ENCODE measurements at places on chromosomes 6 and 20.

GRCh38 chr6:86459978-86460377, 477.4 kb upstream of the HTR1E start:
- no peak for DNase-seq

DNA sequence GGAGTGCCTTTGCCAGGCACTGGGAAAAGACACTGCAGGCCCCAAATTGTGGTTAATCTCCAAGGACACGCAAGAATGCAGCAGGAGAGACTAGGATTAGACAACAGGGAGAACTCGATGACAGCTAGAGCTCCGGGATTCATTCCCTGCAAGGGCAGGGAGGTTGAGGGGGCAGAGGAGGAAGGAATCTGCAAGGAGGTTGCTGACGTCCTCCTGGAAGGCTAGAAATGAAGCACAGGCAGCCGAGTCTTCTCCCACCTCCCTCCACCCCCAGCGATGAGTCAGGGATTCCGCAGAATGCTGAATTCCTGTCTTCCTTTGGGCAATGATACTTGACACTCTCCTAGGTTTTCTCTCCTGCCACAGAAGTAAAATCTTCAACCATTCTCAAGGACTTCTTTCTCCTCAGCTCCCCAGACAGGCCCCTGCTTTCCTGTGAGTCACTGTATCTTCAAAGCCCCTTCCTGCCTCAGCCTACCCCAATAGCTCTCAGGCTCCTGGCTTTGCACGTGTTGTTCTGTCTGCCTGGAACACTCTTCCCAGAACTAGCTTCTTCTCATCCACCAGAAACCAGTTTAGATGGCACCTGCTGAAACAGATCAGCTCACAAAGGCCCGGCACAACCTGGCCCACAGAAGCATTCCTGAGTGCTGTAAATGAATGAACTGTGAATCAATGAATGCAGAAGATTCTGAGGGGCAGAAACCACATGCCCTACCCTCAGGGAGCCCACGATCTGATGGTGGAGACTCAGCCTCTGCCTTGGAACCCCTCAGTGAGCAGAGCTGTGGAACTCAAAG, 85.6 kb downstream of the MRPL14 start:
- no peak for DNase-seq

GRCh38 chr6:150301846-150302519, 66.8 kb upstream of the IYD start:
- DNase-seq = no peak

- no peak for DNase-seq
These were observed 1937.7 kb upstream of the DEFB115 start for GRCh38 chr20:29319725-29320124.

- DNase-seq = no peak
These were observed 416.5 kb downstream of the BCKDHB start for GRCh38 chr6:80523010-80523409.

GRCh38 chr20:10954908-10955580, 281.2 kb upstream of the JAG1 start:
- DNase-seq = no peak

GRCh38 chr20:46960536-46960935, 65.9 kb downstream of the EYA2 start:
- no peak for DNase-seq

- no peak for DNase-seq
These were observed 111.6 kb downstream of the SYCP2 start for GRCh38 chr20:59821788-59822187.

DNA sequence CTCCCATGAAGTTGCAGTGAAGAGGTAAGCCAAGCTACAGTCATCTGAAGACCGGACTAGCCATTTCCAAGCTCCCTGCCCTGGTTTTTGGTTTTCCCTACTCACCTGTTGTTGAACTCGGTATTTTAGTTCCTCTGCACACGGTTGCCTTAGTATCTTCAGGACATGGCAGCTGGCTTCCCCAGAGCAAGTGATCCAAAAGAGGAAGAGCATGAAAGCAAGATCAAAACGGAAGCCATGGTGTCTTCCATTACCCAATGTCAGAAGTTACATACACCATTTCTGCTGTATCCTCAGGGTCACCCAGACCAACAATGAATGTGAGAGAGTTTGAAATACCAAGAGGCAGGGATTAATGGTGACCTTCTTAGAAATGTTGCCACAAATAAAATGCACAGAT, 276.6 kb upstream of the CNR1 start:
- no peak for DNase-seq

DNA sequence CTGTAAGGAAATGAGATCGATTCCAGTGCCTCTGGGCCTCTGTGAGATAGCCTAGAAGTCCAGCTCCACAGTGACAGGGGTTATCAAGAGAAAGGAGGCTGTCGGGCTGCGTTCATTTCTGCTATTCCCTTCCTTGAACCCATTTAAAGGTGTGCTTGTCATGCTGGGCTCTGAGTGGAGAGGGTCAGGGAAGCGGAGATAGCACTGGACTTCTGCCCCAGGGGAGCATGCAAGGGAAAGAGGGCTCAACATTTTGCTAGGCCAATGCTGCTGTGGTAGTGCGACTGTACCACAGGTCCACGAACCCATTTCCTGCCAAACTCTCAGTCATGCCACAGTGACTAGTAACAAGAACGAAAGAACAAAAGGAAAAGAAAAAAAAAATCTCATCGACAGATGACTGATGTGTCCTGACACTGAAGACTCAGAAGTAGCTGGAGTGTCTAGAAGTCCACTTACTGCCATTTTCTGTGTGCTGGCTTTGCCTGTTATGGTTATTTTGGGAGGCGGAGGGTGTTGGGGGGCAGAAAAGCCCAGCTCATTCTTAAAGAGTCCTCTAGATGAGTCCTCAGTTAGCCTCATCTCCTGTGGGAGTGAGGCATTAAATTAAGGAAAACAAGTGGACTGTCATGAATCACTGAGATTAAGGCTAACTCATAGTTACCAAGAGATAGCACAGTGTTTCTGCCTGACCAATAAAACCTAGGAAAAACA, 8.1 kb downstream of the NEDD9 start:
- DNase-seq = no peak

DNA sequence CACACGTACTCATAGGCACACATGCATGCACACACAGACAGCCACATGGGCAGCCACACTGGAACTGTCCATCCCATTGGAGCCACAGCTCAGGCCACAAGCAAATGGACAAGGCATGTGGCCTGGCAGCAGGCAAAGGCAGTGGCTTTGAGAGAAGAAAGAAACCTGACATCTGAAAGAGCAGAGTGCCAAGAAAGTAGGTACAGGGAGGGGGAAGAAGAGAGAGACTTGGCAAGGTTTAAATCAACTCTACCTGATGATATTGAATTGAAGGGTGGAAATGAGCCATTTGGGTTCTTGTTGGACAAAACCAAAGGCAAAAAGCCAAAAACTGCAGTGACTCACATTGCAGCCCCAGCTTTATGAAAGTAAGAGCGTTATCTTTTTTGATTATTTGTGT, 142.7 kb downstream of the PCSK2 start:
- DNase-seq = no peak

DNA sequence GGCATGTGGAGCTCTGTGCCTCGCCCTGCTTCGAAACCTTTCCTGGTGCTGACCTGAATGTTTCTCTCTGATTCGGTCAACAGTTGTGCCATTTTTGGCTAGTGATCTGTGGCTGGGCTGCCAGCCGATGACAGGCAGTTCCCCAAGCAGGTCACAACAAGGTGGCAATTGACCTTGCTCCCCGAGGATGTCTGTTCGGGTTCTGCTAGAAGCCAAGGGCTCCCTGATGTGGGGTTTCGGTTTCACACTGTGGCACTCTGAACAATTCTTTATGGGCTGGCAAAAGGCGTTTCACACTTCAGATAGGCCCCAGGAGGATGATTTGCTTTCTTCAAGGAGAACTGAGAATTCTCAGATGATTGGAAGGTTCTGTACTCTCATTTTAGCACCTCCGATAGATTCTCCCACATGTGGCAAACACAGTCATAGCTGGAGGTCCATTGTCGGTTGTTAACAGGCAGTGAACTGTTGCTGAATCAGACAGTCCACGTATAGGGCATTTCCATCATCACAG, 135.6 kb downstream of the SLC24A3 start:
- DNase-seq = no peak

GRCh38 chr20:53930651-53931504, 139.5 kb downstream of the BCAS1 start:
- no peak for DNase-seq

- no peak for DNase-seq
These were observed 31.6 kb downstream of the TUBB2B start for GRCh38 chr6:3195695-3196497.

- peak; percentile 8 for DNase-seq
These were observed 78.4 kb downstream of the ADTRP start for GRCh38 chr6:11700118-11700718.

DNA sequence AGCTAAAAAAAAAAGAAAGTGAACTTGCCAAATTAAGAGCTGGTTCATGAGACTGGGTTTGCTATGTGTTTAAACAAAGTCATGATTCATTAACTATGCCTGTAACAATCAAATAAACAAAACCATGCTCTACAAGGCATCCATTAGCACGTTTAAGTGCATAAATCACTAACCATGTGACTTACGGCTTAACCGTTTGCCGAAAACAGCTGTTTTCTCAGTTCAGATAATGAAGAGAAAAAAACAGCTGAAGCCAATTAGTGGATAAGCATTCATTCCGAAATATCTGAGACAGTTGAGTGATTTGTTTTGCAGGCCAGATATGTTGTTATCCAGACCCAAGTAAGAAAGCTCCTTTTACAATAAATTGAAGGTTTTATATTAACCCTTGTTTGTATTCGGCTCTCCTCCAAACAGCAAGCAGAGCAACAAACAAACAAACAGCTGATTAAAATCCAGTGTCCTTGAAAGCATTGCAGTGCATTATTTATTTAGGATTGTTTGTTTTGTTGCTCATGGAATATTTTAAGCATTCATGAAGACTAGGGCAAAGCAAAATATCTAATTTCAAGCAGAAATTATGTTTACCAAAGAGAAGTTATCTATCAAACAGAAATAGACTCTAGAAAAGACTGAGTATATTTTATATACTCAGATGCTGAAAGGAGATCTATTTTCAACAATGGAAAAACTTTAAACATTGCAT, 343.5 kb downstream of the RFPL4B start:
- no peak for DNase-seq

DNA sequence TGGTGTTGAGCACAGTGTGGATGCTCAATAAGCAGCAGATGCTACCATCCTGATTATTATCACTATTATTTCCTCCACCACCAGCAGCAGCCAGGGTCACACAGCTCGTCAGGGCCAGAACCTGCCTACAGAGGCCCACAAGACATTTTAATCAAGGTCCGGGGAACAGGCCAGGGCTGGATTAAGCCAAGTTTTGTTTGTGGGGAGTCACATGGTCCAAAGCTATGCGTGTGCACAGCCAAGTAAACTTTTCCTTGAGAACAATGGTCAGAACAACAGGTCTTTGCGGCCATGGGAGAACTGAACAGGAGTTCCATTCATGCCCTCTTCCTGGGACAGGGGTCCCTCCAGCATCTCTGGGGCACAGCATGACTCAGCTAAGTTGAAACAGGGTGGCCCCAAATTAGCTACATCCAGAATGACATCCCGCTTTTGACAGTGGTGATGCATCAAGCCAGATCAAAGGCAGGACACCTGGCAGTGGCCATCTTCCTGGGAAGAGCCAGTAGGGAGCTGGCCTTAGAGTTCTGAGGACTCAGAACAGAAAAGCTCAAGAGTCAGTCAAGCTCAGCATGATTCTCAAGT, 11.7 kb downstream of the SNTA1 start:
- no peak for DNase-seq

DNA sequence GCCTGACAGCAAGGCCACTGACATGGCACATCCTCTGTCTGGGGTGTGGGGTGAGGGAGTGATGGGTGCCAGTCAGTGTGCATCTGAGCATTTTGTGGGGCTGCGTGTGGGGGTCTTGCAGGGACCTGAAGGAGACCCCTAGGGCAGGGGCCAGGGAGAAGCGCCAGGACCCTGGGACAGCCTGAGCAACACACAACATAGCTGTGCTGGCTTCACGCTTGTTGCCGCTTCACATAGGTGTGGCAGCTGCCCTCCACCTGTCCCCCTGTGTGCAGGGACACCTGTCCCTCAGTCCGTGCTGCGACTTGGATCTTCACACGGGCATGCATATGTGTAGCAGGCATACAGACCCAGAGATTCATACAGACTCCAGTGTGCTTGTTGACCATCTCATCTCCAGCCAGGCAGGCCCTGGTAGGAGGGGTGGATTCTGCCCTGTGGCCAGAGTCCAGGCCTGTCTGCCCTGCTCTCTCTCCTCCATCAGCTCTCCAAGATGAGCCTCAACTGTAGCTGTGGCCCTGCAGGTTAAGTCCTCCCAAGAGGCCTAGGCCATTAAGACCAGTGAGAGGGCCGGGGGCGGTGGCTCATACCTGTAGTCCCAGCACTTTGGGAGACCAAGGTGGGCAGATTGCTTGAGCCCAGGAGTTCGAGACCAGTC, 3.2 kb upstream of the NPBWR2 start:
- no peak for DNase-seq
